Upper lobe of left lung (tissue), 6 donors: ENCODE measurements at places on chromosomes 12 and 14. TPM values are rescaled to one million over a fixed set of nuclear protein-coding genes. Genes with fewer than 3 reads are reported as not detected.

SYNDIG1L gene
- total RNA-seq = 4.1 TPM

CCDC38 gene
- not detected for total RNA-seq

OTOGL gene
- 0.22 TPM for total RNA-seq

CSRP2 gene
- total RNA-seq = 23.5 TPM

USP44 gene
- 9.6 TPM for total RNA-seq

DBX2 gene
- not detected for total RNA-seq

DIO2 gene
- 0.49 TPM for total RNA-seq

TAS2R8 gene
- not detected for total RNA-seq

CMAS gene
- 13.7 TPM for total RNA-seq

TMEM229B gene
- 4.6 TPM for total RNA-seq

BRI3BP gene
- total RNA-seq = 6.8 TPM

EFS gene
- total RNA-seq = 11.6 TPM

LRCOL1 gene
- total RNA-seq = not detected

CCDC198 gene
- not detected for total RNA-seq

SLC7A7 gene
- 120 TPM for total RNA-seq

- no peak for DNase-seq
Measured at GRCh38 chr12:20395791-20396550, 27.6 kb downstream of the PDE3A start.

- DNase-seq = no peak
Measured at GRCh38 chr14:54549862-54550261, 17.1 kb upstream of the SAMD4A start.

DNA sequence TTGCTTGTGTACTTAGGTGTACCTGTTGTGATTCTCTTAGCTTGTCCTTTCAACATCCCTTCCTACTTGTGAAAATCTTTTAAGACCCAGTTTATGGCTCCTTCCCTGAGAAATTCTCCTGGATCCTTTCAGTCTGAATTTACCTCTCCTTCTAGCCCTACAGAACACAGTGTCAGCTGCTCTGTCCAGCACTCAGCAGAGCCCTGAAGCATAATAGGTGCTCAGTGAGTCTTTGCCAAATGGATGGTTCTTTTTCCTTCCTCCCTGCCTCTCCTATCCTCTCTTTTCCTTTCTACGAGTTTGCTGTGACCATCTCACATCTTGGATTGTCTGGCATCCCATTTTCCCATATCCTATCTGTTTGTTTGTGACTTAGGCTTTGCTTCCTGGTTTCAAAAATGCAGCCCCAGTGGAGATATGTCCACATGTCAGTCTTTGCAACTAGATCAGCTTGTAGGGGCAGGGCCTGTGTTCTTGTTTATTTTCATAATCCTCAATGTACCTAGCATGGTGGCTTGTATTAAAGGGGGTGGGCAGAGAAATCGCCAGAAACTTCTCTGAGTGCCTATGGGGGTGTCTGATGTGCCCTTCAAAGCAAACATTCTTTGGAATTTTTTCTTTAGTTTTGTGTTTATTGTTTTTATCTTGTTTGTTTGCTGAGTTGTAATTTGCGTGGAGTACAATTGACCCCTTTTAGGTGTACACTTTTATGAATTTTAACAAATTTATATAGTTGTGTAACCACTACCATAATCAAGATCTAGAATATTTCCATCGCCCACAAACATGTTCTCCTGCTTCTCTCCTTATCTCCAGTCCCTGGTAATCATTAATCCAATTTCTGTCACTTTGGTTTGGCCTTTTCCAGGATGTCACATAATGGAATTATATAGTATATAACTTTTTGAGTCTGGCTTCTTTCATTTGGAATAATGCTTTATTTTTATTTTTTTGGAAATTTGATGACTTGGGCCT lies 62.8 kb downstream of the SMOC1 start:
- DNase-seq = no peak

- DNase-seq = no peak
Measured at GRCh38 chr14:69493038-69493437, 8.5 kb downstream of the PLEKHD1 start.

DNA sequence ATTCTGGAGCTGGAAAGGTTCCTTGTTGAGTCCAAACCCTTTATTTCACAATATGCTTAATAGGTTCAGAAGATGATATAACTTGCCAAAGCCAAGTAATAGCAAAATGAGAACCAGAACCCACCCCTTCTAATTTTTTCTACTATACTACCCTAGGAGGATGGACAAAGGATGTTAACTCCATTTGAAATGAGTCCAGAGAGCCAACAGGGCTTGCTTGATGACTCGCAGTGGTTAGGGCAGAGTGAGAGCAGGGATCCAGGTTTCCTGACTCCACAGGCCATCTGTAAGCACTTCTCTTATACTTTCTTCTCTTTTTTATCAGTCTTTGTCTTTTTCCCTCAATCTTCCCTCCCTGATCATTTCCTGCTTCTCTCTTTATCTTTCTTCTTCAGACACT lies 668.1 kb downstream of the MED13L start:
- DNase-seq = no peak

- no peak for DNase-seq
Measured at GRCh38 chr14:99324291-99324690, 52.3 kb upstream of the BCL11B start.

DNA sequence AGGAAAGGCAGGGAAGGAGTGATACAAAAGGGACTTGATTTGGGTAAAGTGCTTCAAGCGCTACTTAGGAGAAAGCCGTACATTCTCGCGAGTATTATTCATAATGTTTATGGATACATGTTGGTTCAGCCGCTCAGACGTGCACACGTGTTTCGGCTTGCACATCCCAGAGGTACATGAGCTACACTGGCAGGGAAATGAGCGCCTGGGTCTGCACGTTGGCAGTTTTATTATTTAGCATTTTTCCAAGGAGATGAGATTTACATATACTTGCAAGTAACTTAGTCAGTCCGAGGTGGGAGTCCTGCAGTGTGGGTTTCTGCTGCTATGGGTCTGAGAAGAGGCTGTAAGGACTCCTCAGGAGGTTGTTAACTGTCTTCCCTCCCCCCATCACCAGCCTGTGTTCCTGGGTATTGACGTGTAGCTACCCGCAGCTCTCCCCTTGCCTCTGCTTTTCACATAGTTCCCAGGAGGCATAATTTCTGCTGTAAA lies 1.5 kb downstream of the PRKCH start:
- DNase-seq = peak; percentile 56

DNA sequence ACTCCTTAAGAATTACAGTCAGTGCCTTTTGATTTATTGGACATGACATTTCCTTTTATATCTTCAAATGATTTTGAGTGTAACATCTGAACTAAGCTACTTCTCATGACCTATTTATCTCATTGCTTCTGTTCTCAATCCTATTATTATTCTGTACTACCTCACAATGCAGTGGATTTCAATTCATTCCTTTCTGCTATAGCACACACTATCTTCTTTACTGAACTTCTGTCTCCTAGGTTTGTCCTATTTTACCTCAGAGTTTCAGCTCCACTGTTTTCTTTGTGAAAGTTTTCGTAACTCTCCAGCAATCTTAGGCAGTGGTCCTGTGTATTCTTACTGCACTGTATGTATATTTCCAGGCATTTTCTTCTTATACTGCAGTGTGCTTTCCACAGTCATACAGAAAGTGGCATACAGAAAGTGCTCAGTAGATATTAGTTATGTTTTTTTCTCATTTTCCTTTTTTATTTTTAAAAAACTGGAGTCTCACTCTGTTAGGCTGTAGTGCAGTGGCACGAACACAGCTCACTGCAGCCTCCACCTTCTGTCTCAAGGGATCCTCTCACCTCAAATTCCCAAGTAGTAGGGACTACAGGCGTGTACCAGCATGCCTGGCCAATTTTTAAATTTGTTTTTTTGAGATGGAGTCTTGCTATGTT lies 368.6 kb upstream of the RGS6 start:
- no peak for DNase-seq

- no peak for DNase-seq
Measured at GRCh38 chr14:64225151-64225757, 68.9 kb downstream of the ESR2 start.

DNA sequence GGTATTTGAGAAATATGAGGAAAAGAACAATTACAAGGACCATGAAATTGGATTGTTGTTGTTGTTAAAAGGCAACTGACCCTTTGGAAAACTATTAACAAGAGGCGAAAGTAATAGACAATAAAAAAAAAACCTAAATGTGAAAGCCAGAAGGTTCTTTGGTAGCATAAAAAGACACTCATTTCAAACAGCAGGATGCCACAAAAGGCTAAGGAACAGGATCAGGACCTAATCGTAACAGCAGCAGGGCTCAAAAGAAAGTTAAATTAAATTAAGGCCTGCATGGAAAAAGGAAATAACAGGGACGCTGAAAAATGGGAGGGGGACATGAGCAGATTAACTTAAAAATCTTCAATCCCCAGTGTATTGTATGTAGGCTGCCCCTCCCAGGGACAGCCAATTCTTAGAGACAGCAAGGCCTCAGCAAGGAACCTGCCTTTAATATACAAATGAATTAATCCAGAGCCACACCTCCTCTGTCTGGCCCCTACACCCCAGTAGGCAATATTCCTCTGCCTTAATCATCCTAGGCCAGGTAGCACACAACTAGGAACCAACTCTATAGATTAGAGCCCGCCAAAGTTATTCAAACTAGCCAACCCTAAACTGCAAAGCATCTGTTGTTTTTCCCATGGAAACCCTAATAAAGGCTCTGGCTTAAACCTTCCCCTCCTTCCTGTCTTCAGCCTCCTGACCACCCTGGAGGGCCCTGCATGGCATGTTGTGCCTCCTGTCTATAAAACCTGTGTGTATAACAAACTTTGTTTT lies 28.4 kb upstream of the AP4S1 start:
- DNase-seq = no peak

- no peak for DNase-seq
Measured at GRCh38 chr14:100654814-100655740, 67.9 kb upstream of the BEGAIN start.

- DNase-seq = no peak
Measured at GRCh38 chr14:93792391-93792790, 4.1 kb upstream of the PRIMA1 start.

DNA sequence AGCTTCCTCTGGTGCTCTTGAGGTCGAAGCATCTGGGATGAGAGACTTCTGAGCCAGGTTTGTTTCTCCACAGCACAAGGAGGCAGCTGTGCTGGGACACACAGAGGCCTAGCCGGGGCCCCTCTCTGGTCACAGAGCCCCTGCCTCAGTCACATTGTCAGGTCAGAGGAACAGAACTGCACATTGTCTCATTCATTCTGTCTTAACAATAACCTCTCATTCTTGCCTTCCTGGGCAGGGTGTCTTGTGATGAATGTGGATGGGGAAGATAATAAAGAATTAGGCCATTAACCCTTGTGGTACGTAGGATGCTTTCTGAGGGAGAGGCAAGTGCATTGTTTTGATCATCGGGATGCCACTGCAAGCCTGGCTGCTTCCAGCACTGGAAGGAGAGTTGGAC lies 29.8 kb downstream of the FNTB start:
- no peak for DNase-seq

- DNase-seq = no peak
Measured at GRCh38 chr12:42278128-42278510, 40.1 kb upstream of the YAF2 start.

DNA sequence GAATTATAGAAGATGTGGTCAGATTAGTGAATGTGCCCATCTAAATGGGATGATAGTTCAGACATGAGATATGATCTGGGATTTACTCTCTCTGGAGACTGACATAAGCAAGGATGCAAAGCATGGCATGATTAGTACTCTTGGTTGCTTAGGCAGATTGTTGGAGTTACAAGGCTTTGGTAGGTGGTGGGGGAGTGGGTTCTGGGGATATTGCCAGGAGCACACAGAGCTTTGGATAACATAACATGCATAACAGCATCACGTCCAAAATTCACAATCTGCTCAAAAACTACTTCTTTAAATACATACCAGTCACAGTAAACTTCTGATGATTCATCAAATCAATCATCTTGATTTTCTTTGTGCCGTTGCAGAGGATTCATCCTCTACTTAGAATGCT lies 287.4 kb downstream of the ACSS3 start:
- no peak for DNase-seq

- DNase-seq = no peak
Measured at GRCh38 chr12:817941-818600, 65.7 kb downstream of the WNK1 start.

DNA sequence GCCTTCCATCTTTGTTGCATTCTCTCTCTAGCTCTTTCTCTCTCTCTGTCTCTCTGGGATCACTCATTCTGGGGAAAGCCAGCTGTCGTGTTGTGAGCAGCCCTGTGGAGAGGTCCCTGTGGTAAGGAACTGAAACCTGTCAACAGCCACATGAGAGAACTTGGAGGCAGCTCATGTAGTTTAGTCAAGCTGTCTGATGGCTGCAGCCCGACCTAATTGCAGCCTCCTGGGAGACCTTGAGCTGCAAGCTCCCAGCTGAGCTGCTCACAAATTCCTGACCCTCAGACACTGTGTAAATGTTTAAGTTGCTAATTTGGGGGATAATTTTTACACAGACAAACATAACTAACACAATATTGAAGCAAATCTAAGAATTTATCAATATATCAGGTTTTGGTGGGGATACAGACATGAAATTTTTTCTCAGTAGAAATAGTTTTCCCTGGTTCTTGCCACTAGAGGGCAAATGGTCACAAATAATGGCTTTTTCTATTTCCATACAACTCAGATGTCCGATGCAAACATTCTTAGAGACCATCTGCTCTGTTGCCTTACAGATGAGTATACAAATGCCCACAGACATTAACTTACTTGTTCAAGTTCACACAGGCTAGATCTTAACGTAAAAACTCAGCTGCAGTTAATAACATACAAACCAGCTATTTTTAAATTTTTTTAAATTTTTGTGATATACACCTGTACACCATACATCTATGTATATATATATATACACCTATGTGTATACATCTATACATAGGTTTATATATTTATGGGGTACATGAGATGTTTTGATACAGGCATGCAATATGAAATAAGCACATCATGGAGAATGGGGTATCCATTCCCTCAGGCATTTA lies 15.5 kb upstream of the KRR1 start:
- no peak for DNase-seq

DNA sequence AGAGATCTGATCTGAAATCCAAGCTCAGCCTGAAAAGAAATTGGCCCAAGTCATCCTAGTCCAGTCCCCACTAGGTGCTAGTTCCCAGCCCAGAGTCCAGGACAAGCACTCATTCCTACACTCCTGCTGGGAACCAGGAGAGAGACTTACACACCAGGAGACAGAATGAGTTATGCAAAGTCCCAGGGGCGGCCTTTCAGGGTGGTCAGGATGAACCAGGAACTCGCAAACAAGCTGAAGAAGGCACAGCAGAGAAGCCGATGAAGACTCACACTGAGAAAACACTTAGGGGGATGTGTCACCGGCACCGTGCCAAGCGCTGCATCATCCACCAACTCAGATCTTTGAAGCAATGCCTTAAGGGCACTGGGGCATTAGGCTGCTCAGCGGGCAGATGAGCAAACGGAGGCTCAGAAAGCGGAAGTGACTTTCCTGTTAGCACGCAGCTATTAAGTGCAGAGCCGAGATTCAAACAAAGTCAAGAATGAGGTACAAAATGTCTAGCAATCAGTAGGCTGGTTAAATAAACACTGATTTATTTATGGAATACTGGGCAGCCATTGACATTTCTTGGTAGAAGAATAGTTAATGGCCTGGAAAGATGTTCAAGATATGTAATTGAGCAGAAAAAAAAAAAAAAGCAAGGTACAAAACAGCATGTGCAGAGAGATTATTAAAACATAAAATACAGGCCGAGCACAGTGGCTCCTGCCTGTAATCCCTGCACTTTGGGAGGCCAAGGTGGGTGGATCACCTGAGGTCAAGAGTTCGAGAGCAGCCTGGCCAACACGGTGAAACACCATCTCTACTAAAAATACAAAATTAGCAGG lies 78.7 kb downstream of the LRRC74A start:
- DNase-seq = peak; percentile 78

GRCh38 chr12:24719293-24719721 lies 229.6 kb downstream of the BCAT1 start:
- DNase-seq = no peak
